SJSA1 (cell line): ENCODE measurements at places on chromosomes 16 and 17. TPM values are rescaled to one million over a fixed set of nuclear protein-coding genes. Genes with fewer than 3 reads are reported as not detected.

GRCh38 chr17:83041305-83041704 is 38.1 kb upstream of the METRNL start:
- no peak for DNase-seq
- no peak overlapping the region for H3K4me3 ChIP-seq
- no peak overlapping the region for H3K27ac ChIP-seq
- H3K36me3 ChIP-seq, result peaks cover 36% of the 10 kb centered on the region

- peak overlapping the region; percentile 36 for H3K4me3 ChIP-seq
- H3K27me3 ChIP-seq, result peaks cover 7% of the 10 kb centered on the region
- peaks cover 25% of the 10 kb centered on the region for H3K4me1 ChIP-seq
- no peak for DNase-seq
Measured at GRCh38 chr17:76538281-76538931, 897 bp upstream of the CYGB start.

DNA sequence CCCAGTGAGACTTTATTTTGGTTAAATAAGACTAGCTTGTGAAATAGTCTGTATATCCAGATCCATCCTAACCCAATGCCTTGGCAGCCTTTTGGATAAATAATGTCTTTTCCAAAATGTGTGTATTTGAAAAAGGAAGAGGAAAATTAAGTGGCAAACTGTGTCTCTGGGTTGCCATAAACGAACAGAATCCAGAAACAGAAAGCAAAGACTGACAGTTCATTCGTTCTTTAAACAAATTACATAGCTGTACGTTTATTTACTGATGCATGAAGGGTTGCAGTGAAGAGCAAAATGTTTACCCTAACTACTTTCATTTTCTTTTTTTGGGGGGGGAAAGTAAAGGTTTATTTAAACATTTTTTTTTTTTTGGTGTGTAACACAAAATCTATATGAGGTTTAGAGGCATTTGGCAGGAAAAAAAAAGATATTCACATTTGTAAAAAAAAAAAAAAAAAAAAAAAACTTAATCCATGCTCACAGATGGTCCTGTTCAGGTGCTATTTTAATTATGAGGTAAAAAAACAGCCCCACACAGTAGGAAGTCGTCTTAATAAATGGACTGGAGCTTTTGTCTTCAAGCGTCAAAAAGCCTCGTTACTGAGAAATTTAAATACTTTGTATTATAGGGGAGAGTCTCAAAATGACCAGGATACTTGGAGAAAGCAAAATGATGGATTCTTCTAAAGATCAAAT is 245.9 kb downstream of the FTO start:
- H3K27me3 ChIP-seq, result no peaks in the 10 kb centered on the region
- no peaks in the 10 kb centered on the region for H3K4me1 ChIP-seq
- H3K4me3 ChIP-seq, result no peak overlapping the region
- no peak overlapping the region for H3K27ac ChIP-seq

DNA sequence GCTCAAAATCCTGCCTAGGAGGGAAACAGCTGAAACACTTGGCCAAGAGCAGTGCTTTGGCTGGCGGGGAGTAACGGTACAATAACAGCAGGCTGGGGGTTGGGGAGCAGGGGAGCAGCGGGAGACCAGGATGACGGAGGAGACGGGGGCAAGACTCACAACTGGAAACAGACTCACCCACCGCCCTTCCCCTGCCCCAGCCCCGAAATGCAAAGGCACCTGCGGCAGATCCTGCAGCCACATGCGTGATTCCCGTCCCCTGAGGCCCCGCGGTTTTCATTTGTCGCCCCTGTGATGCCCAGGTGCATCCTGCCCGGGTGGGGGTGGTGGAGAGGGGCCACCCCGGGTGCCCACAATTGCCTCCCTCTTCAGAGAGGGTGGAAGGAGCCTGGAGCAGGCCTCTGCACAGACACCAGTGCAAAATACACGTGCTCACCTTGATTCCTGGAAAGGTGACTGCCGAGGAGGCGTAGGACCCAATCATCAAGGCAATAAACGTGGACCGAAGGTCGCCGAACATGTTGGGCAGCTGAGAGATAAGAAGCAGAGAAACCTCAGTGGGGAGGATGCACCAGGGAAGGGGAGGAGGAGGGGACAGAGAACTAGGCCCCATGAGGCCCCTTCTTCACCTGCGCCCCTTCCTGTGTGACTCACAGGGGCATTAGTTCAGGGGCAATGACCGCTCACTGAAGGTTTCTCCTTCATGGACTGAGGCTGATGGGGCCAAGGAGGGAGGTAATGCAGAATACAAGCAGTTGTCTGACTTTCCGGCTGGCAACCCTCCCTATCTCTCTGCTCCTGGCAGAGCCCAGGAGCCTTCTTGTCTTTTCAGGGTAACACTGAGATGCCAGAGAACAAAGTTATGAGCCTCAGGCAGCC is 30.4 kb upstream of the PITPNA start:
- H3K36me3 ChIP-seq, result no peaks in the 10 kb centered on the region
- peaks cover 14% of the 10 kb centered on the region for H3K4me1 ChIP-seq
- no peak overlapping the region for H3K27ac ChIP-seq
- no peaks in the 10 kb centered on the region for H3K27me3 ChIP-seq

GRCh38 chr17:69949496-69949895 is 125.5 kb upstream of the KCNJ16 start:
- no peak for DNase-seq
- no peak overlapping the region for H3K4me3 ChIP-seq
- no peaks in the 10 kb centered on the region for H3K27me3 ChIP-seq
- no peak overlapping the region for H3K27ac ChIP-seq
- peaks cover 9% of the 10 kb centered on the region; the same call in 1 of the 2 replicates for H3K4me1 ChIP-seq
- H3K36me3 ChIP-seq, result no peaks in the 10 kb centered on the region

- DNase-seq, result no peak
- no peak overlapping the region for H3K27ac ChIP-seq
- peaks cover 58% of the 10 kb centered on the region for H3K27me3 ChIP-seq
- no peaks in the 10 kb centered on the region for H3K36me3 ChIP-seq
Measured at GRCh38 chr16:1331712-1332617, 1.5 kb upstream of the BAIAP3 start.

GRCh38 chr16:9966569-9967157 is 215.6 kb downstream of the GRIN2A start:
- no peak overlapping the region for H3K4me3 ChIP-seq
- H3K27me3 ChIP-seq, result no peaks in the 10 kb centered on the region
- H3K36me3 ChIP-seq, result no peaks in the 10 kb centered on the region
- H3K4me1 ChIP-seq, result no peaks in the 10 kb centered on the region

GRCh38 chr17:62994931-62995330 is 28.9 kb downstream of the TANC2 start:
- H3K27me3 ChIP-seq, result no peaks in the 10 kb centered on the region
- H3K4me3 ChIP-seq, result no peak overlapping the region
- H3K4me1 ChIP-seq, result no peaks in the 10 kb centered on the region
- no peak for DNase-seq

GRCh38 chr16:69619514-69619913 is 53.7 kb downstream of the NFAT5 start:
- H3K27me3 ChIP-seq, result no peaks in the 10 kb centered on the region
- DNase-seq, result no peak
- H3K27ac ChIP-seq, result no peak overlapping the region
- no peak overlapping the region for H3K4me3 ChIP-seq

DNA sequence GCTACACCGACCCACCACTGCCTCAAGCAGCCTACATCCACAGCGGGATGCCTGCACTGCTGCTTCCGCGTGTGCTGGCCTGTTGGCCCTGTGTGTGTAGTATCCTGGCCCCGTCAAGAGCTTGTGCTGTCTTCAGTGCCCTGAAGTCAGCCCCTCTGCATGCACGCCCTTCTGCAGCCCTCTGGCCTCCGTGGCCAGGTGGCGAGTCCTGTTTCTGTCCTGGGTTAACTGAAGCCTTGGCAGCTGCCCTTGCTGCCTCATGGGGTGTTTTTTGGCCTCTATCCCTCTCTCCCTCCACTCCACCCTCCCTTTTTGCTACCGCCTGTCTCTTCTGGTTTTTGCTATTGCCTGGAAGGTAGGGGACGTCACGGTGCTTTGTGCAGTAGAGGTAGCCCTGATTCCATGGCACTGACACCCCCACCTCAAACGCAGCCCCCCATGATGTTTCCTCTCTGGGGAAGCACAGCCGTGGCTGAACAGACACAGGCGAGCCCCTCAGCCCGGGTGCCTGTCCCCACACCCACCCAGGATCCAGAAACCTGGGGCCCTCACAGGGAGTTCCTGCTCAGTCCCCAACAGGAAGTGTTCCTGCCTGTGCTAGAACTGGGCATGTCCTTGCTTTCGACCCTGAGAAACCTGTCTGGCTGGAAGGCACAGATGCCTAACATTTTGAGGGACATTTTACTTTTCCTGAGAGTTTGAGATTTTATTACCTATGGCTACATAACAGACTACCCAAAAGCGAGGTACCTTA is 18.8 kb upstream of the AMZ2 start:
- no peak overlapping the region for H3K27ac ChIP-seq
- no peaks in the 10 kb centered on the region for H3K27me3 ChIP-seq
- H3K4me3 ChIP-seq, result no peak overlapping the region
- H3K4me1 ChIP-seq, result no peaks in the 10 kb centered on the region; the same call in 1 of the 2 replicates
- H3K36me3 ChIP-seq, result no peaks in the 10 kb centered on the region

DNA sequence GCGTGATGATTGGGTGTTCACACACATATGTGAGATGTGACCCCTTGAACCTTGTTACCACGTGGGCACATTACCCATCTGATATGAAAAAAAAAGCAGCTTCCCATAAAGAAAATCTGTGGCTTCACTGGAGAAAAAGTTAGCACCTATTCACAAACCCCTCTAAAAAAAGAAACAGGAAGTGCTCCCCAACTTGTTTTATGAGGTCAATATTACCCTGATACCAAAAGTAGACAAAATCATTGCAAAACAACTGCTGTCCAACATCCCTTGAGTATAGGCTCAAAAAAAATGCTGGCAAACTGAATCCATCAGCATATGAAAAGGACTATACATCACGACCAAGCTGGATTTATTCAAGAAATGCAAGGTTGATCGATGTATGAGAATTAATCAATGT is 99.7 kb upstream of the RBL2 start:
- no peaks in the 10 kb centered on the region for H3K27me3 ChIP-seq
- no peaks in the 10 kb centered on the region for H3K36me3 ChIP-seq
- DNase-seq, result no peak
- H3K27ac ChIP-seq, result no peak overlapping the region
- H3K4me3 ChIP-seq, result no peak overlapping the region
- H3K4me1 ChIP-seq, result no peaks in the 10 kb centered on the region

DNA sequence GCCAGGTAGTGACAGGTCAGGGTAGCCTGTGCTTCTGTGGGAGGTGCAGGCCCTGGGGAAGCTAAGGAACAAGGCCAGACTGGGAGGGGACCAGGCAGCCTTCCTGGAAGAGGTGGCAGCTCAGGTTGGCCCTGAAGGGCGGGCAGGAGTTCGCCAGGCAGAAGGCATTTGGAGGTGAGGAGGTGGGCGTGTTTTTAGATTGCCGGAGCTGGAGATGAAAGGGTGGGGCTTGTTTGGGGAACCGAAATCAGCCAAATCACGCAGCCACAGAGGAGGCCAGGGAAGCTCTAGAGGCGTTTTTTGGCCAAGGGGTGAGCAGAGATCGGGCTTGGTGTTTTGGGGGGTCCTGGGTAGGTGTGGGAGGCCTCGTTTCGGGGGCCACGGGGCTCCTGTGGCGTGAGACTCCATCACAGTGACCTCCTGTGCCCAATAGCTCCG is 7.6 kb downstream of the ADCY7 start:
- no peaks in the 10 kb centered on the region for H3K4me1 ChIP-seq
- H3K27ac ChIP-seq, result no peak overlapping the region
- no peaks in the 10 kb centered on the region for H3K27me3 ChIP-seq
- peaks cover 57% of the 10 kb centered on the region for H3K36me3 ChIP-seq
- DNase-seq, result no peak

DNA sequence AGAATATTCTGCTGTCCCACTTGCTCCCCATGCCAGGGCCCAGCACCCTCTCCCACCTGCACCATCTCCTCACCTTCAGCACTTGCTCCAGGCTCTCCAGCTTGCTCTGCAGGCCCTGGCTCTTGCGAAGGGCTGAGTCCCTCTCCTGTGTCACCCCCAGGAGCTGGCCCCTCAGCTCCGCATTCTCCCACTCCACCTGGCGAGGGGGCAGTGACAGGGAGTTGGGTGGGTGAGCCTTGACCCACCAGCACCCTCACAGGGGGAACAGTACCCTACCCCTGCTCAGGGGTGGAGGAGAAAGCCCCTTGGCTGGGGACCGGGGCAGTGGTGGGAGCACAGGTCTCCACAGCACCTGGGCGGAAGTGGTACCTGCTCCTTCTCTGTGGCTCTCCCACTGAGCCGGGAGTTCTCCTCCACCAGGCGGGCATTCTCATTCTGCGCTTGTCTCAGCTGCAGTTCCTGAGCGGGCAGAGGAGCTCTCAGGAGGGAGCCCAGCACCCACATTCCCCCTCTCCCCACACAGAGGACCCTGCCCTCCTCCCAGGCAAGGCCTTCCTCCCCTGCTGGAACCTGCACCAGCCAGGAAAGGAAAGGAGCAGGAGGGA is 5.9 kb downstream of the TSPOAP1 start:
- no peak overlapping the region for H3K4me3 ChIP-seq
- DNase-seq, result no peak
- H3K4me1 ChIP-seq, result peaks cover 7% of the 10 kb centered on the region

C17orf78 gene
- not detected in 2 replicates for total RNA-seq

TLCD3B gene
- 0.55 and 3.1 TPM in 2 replicates for total RNA-seq

TAX1BP3 gene
- 230 and 293 TPM in 2 replicates for total RNA-seq

NPIPB2 gene
- 0.53 TPM in 1 of 2 replicates, not detected in the other for total RNA-seq

SMPD3 gene
- total RNA-seq, result 1.3 TPM in 1 of 2 replicates, not detected in the other

LPO gene
- not detected in 2 replicates for total RNA-seq

TBX2 gene
- 6.4 and 6.8 TPM in 2 replicates for total RNA-seq
